GM03348 (cell line): ENCODE measurements at places on chromosomes 7 and 10.

DNA sequence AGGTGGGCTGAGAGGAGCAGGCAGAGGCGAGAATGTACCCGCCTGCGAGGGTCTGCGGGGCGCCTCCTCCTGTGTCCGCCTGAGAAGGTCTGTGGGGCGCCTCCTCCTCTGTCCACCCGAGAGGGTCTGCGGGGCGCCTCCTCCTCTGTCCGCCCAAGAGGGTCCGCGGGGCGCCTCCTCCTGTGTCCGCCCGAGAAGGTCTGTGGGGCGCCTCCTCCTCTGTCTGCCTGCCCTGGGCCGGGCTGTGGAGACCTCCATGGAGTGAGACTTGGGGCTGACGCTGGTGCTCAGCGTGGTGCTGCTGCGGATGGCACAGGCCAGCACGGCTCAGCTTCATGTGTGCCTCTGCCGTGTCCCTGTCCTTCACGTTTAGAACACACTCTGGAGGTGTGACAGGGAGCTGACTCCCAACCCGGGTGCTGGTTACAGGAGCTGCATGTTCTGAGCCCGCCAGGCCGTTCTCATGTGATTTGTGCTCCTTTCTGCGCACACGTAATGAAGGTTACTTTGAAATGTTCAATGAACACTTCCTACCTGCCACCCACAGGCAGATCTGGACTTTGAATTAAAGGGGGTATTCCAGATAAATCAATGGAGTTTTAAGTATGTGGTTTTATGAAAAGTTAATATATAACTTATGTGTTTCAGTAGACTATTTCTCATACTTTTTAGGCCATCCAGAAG is 20.5 kb upstream of the GET4 start:
- DNase-seq, result no peak

- no peak for DNase-seq
Measured at GRCh38 chr7:91720260-91720937, 160.1 kb downstream of the MTERF1 start.

DNA sequence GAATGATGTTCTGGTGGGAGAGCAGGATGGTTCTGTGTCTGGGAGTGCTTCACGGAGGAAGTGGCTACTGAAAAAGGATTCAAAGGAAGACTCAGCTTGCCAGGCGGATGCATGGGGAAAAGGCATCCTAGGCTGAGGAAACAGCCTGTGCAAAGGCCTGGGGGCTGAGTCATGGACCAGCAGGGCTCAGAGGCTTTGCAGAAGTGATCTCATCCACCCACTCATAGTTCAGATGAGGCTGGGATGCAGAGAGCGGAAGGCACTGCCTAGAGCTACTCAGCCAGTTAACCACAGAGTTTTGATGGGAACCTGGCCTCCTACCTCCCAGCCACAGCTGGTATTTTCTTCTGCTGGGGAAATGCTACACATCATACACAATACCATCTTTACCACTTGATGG is 15.8 kb upstream of the ADAMTS14 start:
- DNase-seq, result peak; percentile 94

DNA sequence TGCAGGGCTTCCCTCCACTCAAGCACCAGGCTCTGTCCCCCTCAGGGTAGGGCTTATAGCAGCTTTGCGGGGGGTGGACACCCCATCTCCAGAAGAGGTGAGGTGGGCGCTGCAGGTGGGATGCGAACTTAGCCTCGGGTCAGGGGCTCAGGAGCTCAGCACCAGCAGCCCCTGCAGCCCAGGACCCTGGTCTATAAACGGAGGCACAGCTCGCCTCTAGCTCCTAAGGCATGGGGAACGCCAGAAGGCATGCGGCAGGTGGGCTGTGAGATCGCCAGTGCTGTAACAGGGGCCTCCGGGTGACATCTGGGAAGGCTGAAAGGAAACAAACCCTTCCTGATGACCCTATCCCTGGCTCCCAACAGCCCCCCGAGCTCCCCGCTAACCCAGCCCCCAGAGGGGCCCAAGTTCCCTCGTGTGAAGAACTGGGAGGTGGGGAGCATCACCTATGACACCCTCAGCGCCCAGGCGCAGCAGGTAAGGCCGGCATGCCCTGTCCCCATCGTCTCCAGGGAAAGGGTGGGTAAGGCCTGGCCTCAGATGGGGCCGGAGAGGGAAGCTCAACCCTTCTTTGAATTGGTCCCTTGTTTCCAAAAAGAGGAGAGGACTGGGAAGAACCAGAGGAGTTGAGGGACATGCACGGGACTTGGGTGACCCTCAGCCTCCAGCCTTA is 4.2 kb downstream of the NOS3 start:
- DNase-seq, result no peak

DNA sequence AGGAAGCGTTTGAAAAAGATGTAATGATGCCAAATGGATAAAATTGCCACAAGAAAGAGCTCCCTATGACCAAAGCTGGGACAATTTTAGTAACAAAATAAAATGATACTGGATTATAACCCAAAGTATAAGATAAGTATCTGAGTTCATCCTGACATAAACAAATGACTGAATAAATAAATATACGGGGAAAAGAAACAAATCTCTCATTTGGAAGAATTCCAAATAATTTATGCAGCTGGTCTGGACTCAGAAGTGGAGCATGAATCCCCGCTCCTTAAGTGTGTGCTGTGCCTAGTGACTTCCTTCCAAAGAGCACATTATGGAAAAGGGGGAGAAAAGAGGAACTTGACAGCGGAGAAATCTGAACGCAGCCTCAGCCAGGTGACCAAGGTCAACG is 186.2 kb downstream of the RAMP3 start:
- no peak for DNase-seq

DNA sequence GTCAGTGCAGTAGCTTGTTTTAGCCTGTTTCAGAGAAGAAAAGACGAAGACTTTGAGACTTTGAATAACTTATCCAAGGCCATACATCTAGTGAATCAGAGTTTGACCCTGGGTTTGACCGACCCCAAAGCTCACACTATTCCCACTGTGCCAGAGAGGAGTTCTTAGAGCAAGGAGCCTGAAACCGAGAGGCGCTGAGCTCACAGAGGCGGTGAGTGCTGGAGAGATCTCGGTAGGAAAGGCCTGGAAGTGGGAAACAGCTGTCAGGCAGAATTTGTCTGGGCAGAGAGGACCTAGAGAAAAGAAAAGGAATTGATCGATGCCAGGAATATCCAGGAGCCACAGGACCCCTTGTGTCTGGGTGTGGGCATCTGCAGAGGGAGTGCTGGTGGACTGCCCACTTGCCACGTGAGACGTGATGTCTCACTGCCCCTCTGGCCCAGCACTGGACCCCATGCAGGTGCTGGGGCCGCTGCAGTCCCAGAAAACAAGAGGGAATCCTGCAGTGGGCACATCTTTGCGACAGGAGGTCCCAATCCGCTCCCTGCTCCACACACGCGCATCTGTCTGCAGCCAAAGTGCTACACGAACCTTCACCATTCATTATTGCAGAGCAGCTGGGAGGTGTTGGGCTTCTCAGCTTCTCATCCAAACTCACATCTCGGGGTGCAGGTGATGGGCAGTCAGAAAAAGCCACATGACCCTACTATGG is 6.2 kb downstream of the CALML3 start:
- DNase-seq, result no peak

DNA sequence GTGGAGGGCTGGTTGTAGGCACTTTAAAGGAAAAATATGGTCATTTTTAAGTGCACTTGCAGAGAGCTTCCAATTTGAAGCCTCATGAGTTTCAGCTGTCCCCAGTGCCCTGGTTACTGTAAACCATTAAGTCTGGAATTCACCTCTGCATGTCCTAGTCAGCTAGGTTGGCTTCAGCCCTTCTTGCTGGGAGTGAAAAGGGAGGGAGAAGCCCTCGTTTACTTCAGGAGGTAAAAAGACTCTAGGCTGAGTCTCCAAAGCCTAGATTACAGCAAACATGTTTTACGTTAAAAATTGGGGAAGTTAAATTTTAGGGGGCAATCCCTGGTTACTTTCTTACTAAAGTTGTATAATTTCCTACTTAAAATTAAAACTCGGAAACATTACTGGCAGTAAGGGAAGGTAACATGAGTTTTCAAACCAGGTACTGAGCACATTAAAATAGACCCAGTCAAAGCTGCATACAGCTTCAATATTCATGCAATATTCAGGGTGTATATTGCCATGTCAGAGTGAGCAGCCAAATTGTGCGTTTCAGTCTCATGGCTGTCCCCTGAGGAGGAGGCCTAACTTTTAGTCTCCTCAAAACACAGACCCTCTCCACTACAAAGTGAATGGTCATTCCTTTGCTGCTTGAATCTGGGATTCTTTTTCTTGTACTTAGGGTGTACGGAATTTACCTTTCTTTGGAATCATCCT is 156.7 kb downstream of the PRKG1 start:
- DNase-seq, result no peak

GRCh38 chr7:108415084-108415483 is 41.2 kb downstream of the NRCAM start:
- no peak for DNase-seq
